Thoracic aorta (tissue), 2 donors: ENCODE measurements at places on chromosomes 3 and 15. TPM values are rescaled to one million over a fixed set of nuclear protein-coding genes. Genes with fewer than 3 reads are reported as not detected.

CHRNA3 gene
- total RNA-seq = not detected

ANKUB1 gene
- total RNA-seq = 0.81 TPM

CGNL1 gene
- 33.5 TPM for total RNA-seq

ZNF80 gene
- total RNA-seq = not detected

PSTPIP1 gene
- total RNA-seq = 24.5 TPM

ZBBX gene
- total RNA-seq = not detected

BTD gene
- total RNA-seq = 19.4 TPM

CILP gene
- 8.5 TPM for total RNA-seq

STRIT1 gene
- total RNA-seq = not detected

ATP13A4 gene
- total RNA-seq = not detected

EXD1 gene
- not detected for total RNA-seq

NRROS gene
- total RNA-seq = 17.9 TPM
